Neural cell (in vitro differentiated cells): ENCODE measurements at places on chromosomes 11 and 22. TPM values are rescaled to one million over a fixed set of nuclear protein-coding genes. Genes with fewer than 3 reads are reported as not detected.

The SCUBE1 gene
- polyA plus RNA-seq = 8.4 and 21.6 TPM in 2 replicates

The MRGPRE gene
- 0.28 TPM in 1 of 2 replicates, not detected in the other for polyA plus RNA-seq

The SLC6A5 gene
- polyA plus RNA-seq = not detected in 2 replicates

The CAVIN3 gene
- polyA plus RNA-seq = not detected in 2 replicates

The RIC8A gene
- polyA plus RNA-seq = 128 and 152 TPM in 2 replicates

The OR5B21 gene
- not detected in 2 replicates for polyA plus RNA-seq

The MPZL2 gene
- not detected in 2 replicates for polyA plus RNA-seq

The BRSK2 gene
- 47.5 and 58.2 TPM in 2 replicates for polyA plus RNA-seq

The PGA4 gene
- polyA plus RNA-seq = not detected in 2 replicates

The CCS gene
- 40.8 and 71.6 TPM in 2 replicates for polyA plus RNA-seq
